ENCODE measurements at places on chromosomes 7 and 10.

DNA sequence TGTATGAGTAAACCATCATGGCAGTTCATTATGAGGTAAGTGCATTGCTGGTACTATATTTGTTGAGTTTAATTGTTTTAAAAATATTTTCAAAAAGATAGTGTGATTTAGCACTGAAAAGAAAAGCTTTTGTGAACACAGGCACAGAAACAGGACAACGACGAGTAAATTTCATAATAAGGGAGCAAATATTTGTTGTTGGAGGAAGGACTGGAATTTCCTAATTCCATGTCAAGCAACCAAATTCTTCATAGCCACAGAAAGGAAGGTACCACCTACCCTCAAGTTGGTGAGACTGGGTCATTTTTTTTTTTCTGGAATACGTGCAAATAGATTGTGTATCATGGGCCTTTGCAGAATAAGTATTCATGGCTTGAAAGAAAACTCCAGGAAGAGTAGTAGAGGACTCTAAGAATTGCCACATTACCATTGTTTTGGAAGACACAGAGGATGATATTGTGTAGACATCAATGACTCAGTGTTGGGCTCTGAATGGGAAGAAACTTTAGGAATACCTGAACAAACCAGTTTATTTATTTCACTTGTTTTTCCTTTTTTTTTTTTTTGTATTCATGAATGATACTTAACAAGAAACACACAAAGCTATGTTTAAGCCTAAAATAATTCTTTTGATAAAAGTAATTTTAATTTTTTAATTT, 7.8 kb downstream of the UBE2D4 start:
- no peak for DNase-seq

- no peak for DNase-seq
These were observed 512.0 kb downstream of the PTPRN2 start for GRCh38 chr7:158075633-158076001.

GRCh38 chr7:7720193-7720592, 1.8 kb upstream of the RPA3 start:
- no peak for DNase-seq

DNA sequence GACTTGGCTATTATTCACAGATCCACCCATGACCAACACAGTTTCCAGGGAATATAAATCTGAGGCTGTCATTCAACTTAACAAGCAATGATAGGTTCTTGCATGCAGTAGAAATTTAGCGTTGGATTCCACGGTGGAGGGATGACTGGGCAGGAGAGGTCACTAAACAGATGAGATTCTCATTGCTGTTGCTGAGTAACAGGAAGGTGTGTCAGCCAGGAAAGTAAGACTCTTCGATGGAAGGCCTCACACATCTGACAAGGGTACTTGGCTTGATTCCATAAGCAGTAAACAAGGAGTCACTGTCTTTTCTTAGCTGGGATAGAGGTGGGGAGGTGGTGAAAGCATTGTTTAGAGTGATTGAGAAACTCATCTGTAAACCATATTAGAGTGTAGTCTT, 1152.0 kb downstream of the SORCS3 start:
- no peak for DNase-seq

- peak; percentile 74 for DNase-seq
These were observed 11.8 kb downstream of the NT5C3A start for GRCh38 chr7:33050535-33051318.

DNA sequence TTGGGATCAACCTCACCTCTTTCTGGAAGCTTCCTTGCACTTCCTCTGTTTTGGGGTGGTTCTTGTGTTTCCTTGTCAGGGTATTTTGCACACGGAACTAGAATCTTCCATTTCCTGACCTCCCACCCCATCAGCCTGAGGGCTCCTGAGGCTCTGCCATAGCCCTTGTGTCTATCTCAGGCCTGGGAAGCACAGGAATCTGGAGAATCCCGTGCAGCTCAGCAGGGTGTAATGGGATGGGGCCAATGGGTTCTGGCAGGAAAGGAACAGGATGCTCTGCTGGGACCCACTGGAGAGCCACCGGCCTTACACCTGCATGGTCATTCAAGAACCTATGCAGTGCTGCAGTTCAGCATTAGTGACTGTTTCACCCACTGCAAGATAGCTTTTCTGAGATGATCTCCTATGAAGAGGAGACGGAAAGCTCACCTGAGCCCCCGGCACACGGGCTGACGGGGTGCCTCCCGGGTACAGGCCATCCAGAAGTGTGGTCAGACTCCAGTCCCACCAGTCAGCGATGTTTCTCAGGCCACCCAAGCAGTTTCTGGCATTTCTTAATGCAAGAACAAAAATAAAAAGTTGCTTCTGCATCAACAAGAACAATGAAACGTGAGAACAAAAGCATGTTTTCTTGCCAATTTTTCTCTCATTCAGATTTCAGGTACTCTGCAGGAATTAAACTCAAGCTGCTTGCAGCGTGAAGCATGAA, 133.2 kb downstream of the PKD1L1 start:
- no peak for DNase-seq

DNA sequence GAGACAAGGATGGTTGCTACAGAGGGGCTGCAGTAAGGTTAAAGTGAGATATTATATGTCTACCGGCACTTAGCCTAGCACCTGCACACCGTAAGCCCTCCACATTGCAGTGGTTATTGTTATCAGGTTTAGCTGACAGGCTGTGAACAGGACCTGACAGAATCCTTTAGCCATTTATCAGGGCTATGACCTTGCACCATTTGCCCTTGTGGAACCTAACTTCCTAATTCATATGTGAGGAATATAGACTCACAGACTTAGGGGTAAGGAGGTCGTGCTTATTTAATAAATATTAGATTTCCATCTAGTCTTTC, 10.1 kb downstream of the NCOA4 start:
- DNase-seq: no peak

GRCh38 chr7:66348531-66348930, 143.4 kb downstream of the TPST1 start:
- peak; percentile 58 for DNase-seq

- DNase-seq: peak; percentile 66
These were observed 44.6 kb upstream of the RSBN1L start for GRCh38 chr7:77651575-77652162.

DNA sequence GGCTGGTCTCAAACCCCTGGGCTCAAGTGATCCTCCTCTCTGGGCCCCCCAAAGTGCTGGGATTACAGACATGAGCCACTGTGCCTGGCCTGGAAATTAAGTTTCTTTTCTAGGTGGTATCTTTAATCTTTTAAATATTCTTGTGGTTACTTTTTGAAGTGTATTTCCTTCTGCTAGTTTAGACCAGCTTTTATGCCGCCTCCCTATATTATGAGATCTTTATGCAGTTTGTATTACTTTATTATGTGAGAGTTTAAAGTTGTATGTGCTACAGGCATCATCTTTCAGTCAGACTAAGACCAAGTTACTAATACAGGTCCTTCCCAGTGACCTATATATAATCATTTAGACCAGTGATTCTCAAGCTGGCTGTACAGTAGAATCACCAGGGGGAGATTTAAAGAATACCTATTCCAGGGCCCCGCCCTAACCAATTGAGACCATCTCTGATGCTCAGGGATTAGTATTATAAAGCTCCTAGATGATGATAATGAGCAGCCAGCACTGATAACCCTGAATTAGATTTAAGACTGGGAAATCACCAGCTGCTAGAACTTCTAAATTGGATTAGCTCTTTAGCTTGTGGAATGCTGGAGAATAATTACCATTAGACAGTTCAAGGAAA, 11.3 kb downstream of the INPP5F start:
- no peak for DNase-seq

DNA sequence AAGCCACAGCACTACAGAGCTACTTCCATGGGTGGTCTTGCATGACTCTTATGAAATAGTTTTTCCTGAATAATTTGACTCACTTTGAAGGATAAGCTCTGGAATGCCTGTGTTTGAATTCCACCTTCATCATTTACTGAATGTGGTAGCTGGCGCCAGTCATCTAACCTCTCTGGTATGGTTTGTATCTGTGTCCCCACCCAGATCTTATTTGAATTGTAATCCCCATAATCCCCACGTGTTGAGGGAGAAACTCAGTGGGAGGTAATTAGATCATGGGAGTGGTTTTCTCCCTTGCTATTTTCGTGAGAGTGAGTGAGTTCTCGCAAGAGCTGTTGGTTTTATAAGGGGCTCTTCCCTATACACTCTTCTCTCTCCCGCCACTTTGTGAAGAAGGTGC, 11.2 kb upstream of the SLC13A1 start:
- DNase-seq: peak; percentile 23

DNA sequence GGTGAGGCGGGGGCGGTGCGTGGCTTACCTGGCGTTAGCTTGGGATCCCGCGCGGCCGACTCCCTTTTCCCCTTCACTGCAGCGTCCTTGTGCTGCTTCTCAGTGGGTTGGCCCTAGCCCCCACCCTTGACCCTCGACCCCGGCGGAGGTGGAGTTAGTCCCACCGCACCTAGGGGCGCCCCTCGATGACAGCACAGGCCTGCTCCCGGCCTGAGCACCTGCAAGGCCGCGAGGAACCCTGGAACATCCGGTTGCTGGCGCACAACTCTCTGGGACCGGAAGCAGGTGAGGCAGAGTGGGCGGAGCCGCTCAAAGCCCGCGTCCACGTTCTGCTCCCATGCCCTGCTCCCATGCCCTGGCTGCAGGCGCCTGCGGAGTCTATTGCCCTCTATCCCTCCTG, 266.9 kb downstream of the USP6NL start:
- no peak for DNase-seq

- peak; percentile 71 for DNase-seq
These were observed 134.6 kb upstream of the NPSR1 start for GRCh38 chr7:34523226-34523918.

- no peak for DNase-seq
These were observed 66.9 kb downstream of the GOLGA7B start for GRCh38 chr10:97916586-97916985.

- no peak for DNase-seq
These were observed 73.1 kb upstream of the HECW1 start for GRCh38 chr7:43039346-43039745.

DNA sequence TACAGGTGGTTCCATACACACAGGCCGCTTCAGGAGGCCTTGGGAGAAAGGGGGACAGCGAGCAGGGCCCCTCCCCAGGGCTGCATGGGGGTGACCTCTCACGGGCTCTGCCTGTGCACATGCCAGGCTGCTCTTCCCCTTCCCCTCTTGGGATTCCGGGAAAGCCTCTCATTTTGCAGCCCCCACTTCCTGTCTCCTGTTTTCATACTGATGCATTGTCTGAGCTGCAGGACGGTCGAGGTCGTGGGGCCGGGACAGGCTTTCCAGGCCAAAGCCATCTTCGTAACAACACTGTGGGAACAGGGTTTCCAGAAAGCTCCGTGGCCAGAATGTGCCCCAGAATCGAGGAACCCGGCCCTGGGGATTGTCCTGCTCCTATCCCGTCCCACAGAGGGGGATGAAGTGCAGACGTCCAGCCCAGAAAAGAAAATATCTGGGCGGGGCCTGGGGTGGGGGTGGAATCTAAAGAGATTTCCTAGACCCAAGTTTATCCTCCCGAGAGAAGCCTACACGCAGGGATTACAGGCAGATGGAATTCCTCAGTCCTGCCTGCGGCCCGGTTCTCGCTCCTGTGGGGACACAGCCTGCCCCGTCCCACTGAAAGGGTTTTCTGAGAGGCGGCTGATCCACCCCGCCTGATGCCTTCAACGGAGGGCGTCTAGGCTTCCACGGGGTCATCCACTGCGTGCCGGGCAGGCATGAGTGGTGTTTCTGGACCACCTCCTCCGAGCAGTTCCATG, 29.5 kb upstream of the DNAAF5 start:
- DNase-seq: no peak

Measured in choroid plexus epithelial cell (primary cell).